ENCODE measurements at places on chromosomes 7 and 10.

- no peak for DNase-seq
Measured at GRCh38 chr10:55519264-55519663, 718.2 kb upstream of the PCDH15 start.

GRCh38 chr7:24756545-24757352 lies 515 bp downstream of the GSDME start:
- peak; percentile 28 for DNase-seq

- DNase-seq, result no peak
Measured at GRCh38 chr10:117439243-117439912, 64.1 kb upstream of the PDZD8 start.

- DNase-seq, result no peak
Measured at GRCh38 chr10:77529050-77529576, 108.5 kb downstream of the KCNMA1 start.

DNA sequence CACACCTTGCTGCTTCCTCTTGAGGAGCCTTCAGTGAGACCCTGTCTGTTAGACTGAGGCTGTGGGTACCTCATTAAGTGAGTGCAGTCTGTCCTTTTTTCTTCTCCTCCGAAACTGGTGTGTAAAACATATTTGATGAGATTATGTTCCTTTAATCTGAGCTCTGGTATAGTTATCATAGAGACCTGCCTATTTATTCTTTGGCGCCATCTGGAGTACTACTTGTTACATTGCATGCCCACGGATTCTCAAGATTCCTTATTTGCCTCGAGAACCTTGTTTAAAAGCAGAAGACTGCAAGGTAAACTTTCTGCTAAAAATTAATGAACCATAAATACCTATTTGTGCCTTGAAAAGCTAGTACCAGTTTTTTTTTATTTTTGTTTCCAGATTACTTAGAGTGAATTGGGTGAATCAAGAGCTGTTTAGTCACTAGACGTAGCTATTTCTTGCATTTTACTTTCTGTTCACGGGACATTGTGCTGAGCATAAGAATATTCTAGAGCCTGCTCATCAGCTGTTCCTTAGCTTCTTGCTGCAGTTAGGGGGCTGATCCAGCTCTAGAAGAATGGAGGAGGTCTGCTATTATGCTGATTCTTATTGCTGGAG lies 16.9 kb upstream of the STMP1 start:
- peak; percentile 56 for DNase-seq

GRCh38 chr7:21651697-21652096 lies 108.9 kb downstream of the DNAH11 start:
- DNase-seq, result no peak

DNA sequence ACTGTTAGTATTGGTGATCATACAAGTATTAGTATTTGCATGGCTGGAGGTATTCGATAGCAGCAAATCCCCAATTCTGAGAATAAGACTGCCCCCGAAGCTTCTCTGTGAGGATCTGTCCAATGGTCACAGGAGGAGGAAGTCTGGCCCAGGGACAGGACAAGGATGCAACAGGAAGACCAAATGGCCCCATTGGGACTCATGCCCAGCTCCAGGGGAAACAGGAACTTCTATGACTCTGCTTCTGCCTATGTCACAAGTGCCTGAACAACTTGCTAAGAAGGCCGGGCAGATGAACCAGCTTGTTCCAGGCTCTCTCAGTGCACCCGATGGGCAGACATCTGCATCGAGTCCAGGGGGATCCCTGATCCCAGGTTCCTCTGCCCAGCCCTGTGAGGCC lies 172.0 kb upstream of the GRB10 start:
- DNase-seq, result no peak

GRCh38 chr7:116859323-116859722 lies 3.1 kb upstream of the CAPZA2 start:
- no peak for DNase-seq

DNA sequence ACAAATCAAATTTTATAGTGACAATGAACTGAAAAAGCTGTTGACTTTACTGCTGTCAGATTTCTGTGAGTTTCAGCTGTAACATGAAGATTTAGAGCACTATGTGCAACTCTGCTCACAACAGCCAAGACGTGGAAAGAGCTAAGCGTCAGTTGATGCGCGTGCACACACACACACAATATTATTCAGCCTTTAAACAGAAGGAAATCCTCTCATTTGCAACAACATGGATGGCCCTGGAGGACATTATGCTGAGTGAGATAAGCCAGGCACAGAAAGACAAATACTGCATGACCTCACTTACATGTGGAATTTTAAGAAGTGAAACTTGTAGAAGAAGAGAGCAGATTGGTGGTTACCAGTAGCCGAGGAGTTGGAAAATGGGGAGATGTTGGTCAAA lies 82.8 kb upstream of the FRMD4A start:
- DNase-seq, result no peak

DNA sequence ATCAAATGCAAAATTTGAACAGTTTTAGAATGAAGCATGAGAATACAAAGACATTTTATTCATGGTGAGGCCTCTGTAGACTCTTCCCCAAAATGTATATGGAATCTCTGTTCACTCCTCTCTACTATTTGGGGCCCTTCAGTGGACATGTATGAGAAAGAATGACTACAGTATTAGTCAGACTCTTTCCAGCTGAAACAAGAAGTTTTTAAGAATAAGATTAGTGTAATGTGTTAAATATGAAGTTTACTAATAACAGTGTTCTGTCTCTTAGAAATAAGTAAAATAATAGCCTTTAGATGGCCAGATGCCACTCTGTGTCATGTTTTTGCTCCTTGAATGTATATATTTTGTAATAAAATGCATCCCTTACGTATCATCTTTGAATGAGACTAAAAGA lies 585.6 kb downstream of the SUGCT start:
- DNase-seq, result no peak

DNA sequence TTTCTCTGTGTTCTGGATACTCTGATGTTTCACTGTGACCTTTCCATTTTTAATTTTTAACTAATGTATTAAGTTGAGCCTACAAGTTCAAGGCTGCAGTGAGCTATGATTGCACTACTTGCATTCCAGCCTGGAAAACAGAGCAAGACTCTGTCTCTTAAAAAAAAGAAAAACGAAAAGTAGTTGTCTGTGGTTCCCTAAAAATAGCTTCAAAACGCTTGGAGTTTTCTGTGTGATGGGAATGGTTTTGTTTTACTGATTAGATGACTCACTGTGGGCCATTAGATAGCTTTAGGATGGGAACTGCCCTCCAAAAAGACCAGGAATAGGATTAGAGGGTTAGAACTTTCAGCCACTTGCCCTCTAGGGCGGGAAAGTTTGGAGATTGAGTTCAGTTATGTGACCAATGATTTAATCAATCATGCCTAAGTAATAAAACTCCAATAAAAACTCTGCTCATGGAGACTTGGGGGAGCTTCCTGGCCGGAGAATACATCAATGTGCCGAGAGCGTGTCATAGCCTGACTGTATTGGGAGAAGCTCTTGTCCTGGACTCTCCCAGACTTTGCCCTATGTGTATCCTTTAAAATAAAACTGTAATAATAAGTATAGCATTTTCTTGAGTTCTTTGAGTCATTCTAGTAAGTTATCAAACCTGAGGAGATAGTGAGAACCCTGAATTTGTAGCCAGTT lies 147.1 kb downstream of the LYZL1 start:
- DNase-seq, result no peak

DNA sequence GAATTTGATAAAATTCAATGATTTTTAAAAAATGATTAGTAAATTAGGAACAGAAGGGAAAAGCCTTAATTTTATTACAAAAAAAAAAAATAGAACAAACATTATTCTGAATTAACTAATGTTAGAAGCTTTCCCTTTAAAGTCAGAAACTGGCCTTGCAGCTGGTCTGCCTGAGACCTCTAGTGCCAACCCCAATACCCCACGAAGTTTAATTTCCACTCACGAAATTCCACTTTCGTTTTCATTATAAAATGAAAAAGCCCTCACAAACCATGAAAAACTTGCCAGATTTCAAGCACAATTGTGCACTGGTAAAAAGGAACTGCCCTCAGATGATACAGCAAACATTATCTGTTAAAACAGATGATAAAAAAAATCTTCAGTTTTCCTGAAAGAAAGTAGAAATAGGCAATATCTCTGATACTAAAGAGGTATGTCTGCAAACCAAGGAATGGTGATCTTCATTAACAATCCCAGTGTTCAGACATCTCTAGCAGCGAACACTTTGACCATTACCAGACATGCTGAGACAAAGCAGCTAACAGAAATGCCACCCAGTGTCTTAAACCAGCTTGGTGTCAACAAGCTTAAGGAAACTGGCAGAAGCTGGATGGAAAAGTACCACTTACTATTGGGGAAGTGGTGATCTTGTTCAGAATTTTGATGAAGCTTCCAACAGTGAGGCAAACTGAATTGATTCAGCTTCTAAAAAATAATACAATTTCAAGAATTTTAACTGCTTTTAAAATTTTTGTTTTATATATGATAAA lies 80.2 kb downstream of the PALS2 start:
- no peak for DNase-seq

DNA sequence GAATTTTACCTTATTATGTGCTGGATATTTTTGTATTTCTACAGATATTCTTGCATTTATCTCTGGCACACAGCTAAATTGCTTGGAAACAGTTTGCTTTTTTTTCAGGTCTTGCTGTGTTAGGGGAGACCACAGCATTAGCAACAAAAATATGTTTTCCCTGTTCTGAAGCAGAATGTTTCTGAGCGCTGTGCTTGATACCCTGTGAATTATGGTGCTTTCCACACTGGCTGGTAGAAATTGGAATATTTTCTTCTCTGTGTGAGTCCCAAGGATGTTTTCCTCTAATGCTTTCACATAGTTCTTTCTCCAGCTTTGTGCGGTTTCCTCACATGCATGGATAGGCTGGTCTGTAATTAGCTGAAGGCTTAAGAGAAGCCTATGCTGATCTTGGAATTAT lies 651.6 kb upstream of the IGFBP3 start:
- no peak for DNase-seq

- DNase-seq, result no peak
Measured at GRCh38 chr10:80273523-80274170, 15.8 kb downstream of the MAT1A start.

DNA sequence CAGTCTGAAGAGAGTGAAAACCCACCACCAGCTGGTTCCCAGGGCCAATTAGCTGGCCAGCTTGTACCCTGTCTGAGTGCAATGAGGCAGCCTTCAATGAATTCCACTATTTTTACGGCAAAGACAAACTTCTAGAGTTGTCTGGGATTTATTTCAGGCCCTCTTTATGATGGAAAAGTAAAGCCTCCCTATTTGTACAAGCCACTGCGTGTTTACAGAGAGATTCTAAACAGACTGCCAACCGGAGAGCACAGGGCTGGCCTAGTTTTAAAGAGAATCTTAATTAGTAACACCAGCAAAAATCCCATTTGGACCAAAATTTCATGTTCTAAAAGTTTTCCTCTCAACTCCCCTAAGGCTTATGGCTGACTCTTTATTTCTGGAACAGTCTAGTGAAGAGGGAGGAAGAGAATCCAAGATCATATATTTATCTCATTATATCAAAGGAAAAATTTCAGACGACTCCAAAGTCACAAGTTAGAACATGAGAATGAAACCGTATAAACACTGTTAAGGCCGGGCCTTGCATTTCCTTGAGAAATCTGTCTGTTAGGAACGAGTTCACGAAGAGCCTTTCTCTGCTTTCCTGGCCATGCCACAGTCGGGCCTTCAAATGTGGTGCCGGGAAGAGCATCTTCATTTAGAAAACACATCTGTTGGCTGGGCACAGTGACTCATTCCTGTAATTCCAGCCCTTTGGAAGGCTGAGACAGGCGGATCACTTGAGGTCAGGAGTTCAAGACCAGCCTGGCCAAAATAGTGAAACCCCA lies 724.6 kb upstream of the NRP1 start:
- DNase-seq, result no peak

DNA sequence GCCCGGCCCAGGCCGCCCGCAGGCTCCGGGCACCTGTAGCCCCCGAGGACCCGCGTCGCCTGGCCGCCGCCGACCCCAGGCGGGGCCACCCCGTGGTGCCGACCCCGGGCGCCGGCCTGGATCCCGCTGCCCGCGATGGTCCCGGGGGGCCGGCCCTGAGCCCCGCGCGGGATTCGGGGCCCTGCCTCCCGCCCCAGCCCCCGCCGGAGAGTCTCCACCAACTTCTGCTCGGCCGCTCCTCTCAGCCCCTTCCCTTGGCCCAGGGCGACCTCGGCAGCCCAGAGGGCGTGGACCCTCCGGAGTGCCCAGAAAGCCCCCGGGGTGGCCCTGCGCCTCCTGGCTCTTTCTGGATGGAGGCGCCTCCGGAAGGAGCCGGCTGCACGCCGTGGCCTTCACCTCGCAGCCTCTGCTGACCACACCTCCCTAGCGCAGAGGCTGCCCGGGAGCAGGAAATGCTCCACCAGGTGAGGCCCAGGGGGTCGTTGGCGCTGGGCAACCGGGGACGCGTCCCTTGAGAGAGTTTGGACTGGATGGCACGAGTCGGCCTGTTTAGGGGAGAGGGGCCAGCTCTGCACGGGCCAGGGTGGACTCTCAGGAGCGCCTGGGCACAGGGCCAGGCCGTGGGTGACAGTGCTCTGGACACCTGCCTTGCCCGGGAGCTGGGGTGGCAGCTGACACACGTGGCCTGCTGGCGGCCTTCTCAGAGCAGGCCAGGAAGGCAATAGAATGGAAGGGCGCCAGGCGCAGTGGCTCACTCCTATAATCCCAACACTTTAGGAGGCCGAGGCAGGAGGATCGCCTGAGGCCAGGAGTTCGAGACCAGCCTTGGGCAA lies 529 bp downstream of the ZNF853 start:
- peak; percentile 25 for DNase-seq

- no peak for DNase-seq
Measured at GRCh38 chr10:3530346-3530745, 254.7 kb downstream of the KLF6 start.

DNA sequence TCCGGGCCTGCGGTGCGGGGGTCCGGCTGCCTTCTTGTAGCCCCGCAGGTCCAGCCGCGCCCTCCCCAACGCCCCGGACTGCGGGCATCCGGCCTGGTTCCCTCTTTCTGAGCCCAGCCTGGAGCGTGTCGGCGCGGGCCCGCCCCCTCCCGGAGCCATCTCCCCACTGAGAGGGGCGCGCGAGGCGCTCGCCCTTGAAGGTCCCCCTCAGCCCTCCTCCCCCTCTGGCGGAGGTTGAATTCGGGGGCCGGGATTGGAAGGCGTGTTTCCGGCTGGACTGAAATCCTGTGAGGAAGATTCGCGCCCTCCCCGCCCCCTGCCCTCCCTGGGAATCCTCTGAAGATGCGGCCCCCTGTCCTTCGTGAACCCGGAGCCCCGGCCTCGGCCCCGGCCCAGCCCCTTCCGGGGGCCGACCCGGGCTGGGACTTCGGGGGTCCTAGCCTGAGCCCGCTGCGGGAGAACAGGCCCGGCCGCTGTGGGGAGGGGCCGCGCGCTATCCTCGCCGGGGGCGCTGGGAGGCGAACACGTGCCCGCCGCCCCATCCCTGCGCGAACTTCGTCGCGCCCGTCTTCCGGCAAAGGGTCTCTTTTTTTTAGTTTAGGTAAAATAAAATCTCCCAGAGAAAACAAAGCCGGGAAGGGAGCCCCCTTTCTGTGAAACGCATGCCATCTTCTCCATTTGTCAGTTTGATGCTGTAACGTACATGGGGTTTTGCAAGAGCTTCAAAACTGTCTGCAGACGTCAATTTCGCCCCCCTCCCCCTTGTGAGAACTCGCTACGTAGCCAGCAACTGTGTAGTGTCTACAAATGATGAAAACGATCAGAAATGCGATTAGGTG lies 636 bp downstream of the PDCD4 start:
- DNase-seq, result peak; percentile 64
